ENCODE measurements at places on chromosomes 13 and 19.

DNA sequence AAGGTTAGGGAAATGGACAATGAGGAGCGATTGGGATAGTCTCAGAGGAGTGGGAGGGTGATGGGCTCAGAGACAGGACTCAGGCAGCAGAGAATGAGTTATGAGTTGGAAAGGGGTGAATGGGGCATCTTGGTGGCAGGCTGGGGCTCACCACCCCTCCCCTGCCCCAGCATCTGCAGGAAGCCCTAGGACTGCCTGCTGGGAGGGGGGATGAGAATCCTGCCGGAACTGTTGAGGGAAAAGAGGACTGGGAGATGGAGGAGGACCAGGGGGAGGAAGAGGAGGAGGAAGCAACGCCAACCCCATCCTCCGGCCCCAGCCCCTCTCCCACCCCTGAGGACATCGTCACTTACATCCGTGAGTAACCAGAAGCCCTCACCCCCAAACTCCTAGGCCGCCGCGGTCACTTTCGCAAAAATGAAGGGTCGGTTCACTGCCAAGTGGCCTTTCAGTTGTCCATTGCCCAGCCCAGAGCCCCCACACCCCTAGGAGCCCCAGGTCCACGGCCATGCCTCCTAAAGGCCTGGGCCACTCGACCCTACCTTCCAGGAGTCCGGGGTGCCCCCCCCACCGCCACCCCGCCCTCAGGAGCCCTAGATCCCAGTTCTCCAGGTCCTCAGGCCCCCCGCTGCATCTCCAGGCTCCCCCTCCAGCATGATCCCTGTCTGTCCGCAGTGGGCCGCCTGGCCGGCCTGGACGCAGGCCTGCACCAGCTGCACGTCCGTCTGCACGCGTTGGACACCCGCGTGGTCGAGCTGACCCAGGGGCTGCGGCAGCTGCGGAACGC, 764 bp downstream of the CLEC11A start:
- DNase-seq = no peak

DNA sequence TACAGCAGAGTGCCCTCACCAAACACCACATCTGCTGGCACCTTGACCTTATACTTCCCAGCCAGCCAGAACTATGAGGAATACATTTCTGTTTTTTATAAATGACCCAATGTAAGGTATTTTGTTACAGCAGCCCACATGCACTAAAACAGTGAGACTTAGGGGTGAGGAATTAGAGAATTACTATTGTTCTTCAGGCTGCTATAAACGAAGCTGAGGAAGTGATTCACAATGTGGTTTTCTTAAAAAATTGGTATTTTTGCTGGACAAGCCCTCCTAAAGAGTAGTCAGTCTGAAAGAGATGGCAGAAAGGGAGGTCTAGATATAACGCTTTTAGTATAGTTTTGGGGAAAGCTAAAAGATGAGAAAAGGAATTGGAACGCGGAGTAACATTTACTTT, 101.0 kb downstream of the SLITRK6 start:
- peak; percentile 15 for DNase-seq

DNA sequence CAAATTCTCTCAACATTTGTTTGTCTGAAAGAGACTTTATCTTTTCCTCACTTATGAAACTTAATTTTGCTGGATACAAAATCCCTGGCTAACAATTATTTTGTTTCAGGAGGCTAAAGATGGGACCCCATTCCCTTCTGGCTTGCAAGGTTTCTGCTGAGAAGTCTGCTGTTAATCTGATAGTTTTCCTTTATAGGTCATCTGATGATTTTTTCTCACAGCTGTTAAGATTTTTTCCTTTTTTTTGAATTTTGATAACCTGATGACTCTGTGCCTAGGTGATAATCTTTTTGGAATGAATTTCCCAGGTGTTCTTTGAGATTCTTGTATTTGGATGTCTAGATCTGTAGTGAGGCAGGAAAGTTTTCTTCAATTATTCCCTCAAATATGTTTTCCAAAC, 2661.4 kb downstream of the PCDH9 start:
- no peak for DNase-seq

GRCh38 chr13:46134961-46135522, 30.2 kb upstream of the CPB2 start:
- DNase-seq = peak; percentile 27

GRCh38 chr13:23790577-23791170, 98.5 kb downstream of the MIPEP start:
- DNase-seq = peak; percentile 95

DNA sequence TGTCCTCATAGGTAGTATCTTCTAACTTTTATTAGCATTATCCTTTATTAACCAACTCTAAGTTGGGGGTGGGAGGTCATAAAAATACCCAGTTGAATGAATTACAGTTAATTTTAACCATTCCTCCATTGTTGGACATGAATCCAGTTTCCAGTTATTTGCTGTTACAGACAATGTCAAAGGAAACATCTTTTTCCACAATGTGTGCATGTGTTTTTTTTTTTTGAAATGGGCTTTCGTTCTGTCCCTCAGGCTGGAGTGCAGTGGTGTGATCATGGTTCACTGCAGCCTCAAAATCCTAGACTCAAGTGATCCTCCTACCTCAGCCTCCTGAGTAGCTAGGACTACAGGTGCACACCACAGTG, 32.0 kb downstream of the KLF5 start:
- no peak for DNase-seq

GRCh38 chr19:6034512-6034911, 56.6 kb upstream of the RANBP3 start:
- DNase-seq = no peak

DNA sequence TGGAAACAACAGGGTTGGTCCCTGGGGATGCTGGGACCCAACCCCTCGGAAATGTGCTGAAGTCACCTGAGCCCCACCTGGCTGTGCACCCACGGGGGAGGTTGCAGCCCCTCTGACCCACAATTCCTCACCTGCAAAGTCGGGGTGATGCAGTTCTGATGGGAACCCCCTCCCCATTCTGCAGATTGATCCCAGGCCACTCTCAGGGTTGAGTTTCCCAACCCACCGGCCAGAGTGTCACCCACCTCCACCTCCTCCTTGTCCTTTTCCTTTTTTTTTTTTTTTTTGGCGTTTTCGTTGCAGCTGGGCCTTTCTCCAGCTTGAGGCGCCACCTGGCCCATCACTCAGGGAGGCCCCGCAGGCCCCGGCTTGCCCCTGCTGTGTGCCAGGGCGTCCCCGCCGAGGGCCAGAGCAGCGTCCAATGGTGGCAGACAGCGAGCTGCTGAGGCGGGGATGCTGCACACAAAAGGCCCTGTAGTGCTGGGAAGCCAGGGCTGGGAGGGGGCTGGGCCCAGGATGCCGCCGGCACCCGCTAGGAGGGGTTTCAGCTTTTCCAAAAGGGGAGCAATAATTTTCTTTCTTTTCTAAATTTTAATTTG, 4.6 kb downstream of the PIK3R2 start:
- DNase-seq = no peak

DNA sequence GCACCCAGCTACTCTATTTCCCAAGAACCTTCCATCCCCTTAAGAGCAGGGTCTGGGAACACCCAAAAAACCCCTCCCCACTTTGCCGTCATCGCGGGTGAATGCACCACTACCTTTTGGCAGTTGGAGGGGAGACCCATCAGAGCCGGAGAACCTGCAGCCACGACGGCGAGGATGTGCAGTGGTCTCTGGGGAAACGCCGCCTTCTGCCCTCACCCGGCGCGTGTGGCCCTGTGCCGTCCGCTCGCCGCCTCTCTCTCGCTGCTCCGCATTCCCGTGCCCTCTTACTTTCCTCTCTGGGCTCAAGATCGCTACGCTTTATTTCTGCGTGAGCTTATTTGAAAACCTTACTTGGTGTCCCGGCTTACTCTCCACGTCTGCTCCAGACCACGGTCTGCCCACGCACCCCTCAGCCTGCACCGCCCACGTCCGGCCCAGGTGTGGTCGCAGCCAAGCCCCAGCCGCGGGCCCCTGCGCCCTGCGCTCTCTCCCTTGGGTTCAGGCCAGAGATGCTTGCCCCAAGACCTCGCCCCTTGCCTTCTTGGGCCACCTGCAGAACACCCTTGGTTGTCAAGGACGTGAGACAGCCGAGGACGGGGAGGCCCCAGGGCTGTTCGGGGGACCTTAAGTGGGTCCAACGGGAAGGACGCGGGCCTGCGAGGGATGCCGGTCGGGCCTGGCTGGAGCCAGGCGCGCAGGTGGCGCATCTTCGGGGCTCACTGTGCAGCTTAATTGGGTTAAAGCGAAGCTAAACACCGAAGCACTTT, 2.0 kb upstream of the MAB21L1 start:
- no peak for DNase-seq

DNA sequence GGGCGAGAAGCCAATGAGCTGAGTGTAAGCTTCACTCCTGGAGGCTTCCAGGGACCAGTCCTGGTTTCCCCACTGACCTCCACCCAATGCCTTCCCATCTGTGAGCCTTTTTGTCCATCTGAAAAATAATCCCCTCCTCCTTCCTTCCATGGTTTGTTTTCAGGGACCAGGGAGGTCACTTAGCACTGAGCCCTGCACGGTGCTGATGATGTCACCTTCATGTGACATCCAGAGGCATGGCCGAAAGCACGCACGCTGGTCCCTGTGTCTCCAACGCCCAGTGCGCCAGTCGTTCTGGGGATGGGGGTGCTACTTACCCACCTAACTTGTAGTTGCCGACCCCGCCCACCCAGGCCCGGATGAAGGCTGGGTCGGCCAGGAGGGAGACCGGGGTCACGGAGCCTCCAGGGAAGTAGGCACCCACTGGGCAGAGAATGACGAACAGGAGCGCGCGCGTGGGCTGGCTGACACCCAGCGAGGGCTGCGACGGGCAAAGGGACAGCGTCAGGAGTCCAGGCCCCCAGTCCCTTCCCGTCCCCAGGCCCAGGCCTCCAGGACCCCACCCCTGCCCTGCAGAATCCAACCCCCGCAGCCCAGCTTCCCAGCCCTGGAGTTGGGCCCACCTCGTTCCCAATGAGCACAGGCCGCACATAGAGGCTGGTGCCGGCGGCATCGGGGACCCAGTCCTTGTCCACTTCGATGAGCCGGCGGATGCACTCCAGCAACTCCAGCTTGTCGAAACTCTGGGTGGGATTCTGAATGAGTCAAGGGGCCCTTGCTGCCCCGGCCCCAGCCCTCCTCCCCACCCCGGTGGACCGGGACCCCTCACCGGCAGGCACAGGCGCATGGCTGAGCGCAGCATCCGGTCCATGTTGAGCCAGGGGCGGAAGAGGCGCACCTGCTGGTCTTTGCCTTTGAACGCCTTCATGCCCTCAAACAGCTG, 11.2 kb downstream of the BCAT2 start:
- no peak for DNase-seq

DNA sequence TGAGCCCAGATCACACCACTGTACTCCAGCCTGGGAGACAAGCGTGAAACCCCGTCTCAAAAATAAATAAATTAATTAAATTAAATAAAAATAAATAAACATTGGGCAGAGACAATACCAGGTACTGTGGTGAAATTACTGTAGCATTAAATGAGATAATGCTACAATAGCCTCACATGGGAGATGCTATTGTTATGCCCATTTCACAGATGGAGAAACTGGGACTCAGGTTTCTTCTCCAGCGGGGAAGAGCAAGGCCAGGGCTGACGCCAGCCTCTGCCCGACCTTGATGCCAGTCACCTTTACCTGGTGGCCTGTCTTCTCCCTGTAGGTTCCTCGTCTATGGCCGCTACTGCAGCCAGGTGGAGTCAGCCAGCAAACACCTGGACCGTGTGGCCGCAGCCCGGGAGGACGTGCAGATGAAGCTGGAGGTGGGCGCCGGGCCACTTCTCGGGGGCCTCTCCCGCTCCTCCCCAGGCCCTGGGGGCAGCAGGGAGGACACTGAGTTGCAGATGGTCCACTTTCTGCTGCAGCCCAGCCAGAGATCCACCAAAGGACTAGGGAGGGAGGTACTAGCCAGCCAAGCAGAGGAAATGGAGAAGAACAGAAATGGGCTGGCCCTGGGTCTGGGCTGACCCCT, 53.9 kb downstream of the VAV1 start:
- no peak for DNase-seq

GRCh38 chr13:36428086-36428485, 4.2 kb upstream of the CCNA1 start:
- DNase-seq = no peak

GRCh38 chr13:30862707-30863106, 43.4 kb upstream of the MEDAG start:
- DNase-seq = peak; percentile 63

DNA sequence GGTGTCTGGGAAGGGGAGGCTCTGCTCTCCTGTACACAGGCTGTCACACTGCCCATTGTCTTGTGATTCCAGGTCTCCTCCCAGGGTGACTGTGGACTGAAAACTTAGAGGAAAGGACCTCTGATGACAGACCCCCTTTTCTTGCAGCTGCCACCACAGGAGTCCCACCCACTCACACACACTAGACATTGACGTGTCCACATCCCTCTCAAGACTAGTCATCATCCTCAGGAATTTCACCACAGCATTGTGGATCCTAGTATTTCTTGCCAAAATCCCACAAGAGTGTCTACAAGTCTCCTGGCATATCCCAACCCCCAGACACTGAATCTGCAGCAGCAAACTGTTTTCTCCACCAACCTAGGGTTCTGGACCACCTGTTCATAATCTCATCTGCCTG, 5.3 kb downstream of the ZNF85 start:
- peak; percentile 66 for DNase-seq

GRCh38 chr13:42279080-42279479, 7.1 kb downstream of the AKAP11 start:
- no peak for DNase-seq

DNA sequence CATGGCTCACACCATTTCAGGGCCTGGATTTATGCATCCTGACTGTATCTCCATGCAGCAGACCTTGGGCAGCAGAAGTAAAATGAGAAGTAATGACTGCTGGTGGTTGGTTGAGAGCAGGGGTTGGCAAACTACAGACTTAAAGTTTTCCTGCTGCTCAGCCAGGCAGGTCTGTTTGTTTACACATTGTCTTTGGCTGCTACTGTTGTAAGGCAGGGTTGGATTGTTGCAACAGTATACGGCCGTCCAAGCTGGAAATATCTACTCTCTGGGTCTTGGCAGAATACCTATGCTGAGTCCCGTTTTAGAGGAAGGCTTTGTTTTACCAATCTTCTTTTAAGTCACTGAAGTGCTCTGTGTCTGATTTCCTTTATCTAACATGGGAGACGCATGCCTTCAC, 13.5 kb downstream of the SNRNP70 start:
- DNase-seq = no peak

DNA sequence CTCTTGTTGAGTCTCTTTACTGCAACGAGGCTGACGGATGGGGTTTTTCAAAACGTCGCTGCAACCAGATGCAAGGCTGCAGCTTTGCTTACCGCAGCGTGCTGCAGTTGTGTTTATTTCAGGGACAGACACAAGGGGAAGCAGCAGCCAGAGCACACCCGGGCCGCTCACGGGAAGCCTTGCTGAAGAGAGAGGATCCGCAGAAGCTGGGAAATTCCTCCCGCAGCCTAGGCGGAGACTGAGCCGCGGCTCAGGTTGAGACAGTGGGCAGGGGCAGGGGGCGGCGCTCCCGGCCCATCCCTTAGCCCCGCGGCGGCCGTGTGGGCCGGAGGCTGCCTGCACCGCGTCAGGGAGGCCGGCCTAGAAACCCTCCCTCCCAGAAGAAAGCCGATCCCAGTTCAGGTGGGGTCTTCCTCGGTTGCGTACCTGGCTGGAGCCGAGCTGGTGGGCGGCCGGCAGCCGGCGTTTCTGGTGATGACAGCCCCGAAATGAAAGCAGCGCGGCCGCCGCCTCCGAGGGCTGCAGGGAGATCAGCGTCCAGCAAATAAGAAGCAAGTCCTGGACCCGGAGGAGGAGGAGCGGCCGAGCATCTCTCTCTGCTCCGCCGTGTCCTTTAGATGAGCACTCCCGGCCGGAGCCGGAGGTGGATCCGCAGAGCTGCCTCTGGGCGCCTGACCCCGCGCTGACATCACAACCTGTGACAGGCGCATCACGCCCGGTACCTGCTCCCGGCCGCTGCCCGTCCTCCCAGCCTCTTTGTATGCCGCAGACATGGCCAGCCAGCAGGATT, at the start of gene FRY:
FRY (plus strand) TSS at position 750 of the 790 bp plus-strand sequence; CDS start at position 772, 22 bp downstream.
- peak; percentile 55 for DNase-seq

All from astrocyte of the spinal cord (primary cell).